ENCODE measurements at places on chromosomes 6 and 20.

DNA sequence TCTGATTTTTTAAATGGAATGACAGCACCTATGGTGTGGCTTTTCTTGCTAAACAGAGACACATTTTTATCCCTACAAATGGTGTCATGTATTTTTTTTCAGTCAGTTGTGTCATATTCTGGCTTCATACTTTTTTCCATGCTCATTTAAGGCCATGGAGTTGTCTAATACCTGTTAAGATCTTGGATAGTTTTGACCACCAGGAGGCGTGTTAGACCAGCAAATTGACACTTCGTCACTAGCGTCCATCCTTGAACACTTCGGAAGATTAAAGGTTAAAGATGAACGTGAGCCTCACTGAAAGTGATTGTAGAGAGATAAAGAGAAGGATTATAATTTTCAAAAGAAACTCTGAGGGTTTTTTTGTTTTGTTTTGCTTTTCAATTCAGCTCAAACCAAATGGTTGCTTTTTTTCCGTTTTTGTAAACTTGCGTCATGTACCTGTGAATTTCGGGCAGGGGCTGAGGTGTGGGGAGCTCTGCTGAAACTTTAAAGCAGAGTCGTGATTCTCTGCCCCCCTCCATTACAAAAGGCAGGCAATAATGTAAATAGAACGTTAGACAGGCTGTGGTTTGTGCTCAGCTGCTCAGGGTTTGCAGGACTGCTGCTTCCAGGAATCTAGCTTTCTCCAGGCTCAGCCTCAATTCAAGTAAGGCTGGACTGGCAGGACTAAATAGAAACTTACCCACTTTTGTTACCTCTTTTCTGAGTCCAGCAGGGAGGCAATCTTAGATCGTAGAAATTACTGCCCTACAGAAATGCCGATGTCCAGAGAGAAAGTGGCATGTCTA lies 245.1 kb downstream of the FOXA2 start:
- no peak for DNase-seq

DNA sequence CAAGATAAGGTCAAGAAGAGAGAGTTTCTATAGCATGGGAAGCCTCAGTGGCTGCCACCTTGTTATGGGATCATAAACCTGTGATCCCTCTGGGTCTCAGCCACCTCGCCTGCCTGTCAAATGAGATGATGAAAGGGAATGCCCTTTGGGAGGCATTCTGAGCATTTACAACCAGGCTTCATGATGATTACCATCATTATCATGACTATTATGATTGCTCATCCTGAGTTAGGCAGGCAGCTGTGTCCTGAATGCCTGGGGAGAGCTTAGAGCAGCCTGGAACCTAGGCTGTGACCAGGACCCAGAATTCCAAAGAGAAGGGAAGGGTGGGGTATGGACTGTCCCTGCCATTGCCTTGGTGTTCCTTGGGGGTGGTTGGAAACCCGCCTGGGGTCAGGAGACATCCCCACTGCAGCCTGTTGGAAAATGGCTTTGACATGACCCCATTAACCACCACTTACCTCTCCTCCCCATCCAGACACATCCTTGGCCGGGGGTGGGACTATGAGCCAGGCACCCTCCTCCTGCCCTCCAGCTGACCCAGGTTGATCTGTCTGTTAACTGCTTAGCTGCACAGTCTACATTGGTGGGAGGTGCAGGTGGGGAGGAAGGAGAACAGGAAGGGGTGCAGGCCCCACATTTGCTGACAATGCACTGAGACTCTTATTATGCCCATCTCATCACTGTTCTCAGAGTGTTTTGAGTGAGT lies 51.9 kb downstream of the LRFN2 start:
- peak; percentile 31 for DNase-seq

- no peak for DNase-seq
Observed at GRCh38 chr6:154347981-154348380, 8.6 kb downstream of the IPCEF1 start.

GRCh38 chr20:56685879-56686278 lies 56.8 kb downstream of the TFAP2C start:
- DNase-seq = no peak

GRCh38 chr6:65399355-65400084 lies 307.5 kb downstream of the EYS start:
- DNase-seq = no peak

DNA sequence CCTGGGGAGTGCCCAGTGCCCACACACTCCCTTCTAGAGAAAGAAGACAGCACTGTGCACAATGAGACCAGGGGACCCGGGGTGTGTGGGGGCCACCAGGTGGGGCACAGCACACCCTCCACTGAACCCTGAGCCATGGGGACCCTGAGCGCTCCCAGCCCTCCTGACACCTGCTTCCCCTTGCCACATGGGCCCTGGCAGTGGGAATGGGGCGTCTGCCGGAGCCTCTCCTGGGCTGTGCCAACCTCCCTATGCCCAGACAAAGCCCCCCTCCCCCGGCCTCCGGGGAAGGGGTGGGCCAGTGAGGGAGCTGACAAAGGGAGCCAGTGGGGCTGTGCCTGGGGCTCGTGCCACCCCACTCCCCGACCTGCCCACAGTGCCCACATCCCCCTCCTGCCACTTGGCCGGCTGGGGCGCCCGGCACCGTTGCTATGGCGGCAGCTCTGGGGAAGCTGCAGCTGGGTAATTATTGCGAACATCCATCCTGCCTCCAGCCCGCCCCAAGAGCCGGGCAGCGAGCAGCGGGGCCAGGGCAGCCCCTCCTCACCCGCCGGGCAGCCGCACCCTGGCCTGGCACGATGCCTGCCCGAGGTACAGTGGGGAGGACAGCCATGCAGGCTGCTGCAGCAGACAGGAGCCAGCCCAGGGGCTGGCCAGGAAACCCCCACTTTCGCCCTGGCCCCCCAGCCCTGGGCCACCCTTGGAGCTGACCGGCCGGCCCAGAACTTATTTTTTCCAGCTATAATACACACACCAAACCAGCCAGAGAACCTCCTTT lies 41.9 kb upstream of the NOL4L start:
- DNase-seq = no peak

GRCh38 chr6:37731888-37732287 lies 34.2 kb upstream of the MDGA1 start:
- peak; percentile 32 for DNase-seq

DNA sequence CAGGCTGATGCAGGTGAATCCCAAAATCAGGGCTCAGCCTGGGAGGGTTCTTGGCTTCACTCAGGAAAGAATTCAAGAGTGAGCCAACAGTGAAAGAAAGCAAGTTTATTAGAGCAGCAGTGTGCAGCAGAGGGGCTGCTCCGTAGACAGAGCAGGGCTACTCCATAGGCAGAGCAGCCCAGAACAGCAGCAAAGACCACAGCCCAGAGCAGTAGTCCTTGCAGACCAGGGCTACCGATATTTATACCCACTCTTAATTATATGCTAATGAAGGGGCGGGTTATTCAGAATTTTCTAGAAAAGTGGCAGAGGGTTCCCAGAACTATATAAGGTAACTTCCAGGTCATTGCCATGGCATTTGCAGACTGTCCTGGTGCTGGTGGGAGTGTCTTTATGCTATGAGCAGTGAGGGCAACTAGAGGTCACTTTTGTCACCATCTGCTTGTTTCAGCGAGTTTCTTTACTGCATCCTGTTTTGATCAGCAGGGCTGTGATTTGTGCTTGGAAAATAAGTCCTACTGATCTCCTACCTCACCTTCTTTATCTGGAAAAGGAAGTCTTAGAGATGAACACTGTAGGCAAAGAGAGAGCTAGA lies 39.8 kb upstream of the PTPN1 start:
- DNase-seq = no peak

- no peak for DNase-seq
Observed at GRCh38 chr20:11090751-11091150, 417.0 kb upstream of the JAG1 start.

DNA sequence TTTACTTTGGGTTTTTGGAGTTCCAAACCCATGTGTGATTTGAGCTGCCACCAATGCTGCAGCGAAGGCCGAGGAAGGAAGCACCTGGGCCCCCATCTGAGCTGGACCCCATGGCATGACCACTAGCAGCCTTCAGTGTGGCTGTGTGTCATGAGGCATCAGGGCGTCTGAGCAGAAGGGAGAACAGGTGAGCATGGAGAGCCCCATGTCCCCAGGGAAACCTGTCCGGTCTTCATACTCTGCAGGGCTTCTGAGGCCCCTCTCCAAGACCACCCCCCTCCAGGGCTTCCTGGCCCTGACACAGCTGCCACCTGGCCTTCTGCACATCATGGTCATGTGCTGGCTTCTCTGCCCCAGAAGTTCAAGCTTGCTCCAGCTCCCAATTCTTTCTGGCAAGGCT lies 169.1 kb upstream of the CST7 start:
- DNase-seq = no peak

- no peak for DNase-seq
Observed at GRCh38 chr6:169629256-169629655, 72.6 kb downstream of the WDR27 start.

DNA sequence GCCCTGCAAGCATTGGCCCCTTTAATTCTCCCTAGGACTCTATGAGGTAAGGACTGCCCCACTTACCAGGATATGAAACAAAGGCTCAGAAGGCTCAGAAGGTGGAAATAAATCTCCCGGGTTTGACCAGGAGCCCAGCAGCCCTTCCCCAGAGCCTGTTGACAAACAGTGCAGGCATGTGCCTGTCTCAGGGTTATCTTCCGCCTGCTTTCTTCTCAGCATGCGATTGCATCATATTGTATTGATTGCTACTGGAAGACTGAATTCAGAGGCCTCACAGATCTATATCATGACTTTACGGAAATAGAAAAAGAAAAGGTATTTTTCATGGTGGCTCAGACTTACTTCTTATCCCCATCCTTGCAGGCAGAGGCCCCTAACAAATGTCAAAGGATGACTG lies 92.7 kb downstream of the PHACTR3 start:
- no peak for DNase-seq

DNA sequence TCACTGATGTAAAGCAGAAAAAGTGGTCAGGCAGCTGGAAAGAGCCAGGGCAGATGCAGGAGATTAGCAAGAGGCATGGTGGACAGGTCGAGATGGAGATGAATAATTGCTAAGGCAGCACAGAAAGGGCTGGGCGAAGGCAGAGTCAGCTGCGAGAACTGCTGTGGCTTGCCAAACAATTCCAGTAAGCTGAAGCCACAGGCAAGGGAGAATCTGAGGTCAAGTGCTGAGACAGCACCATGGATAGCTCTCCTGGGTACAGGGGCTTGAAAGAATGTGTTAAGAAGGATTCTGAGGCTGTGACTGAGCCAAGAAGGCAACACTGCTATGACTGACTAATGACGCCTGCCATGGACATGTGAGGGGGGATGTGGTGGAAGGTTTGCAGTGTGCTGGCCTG lies 220.8 kb upstream of the FOXA2 start:
- DNase-seq = no peak

GRCh38 chr6:3455569-3456394 lies 1.1 kb downstream of the SLC22A23 start:
- peak; percentile 60 for DNase-seq

DNA sequence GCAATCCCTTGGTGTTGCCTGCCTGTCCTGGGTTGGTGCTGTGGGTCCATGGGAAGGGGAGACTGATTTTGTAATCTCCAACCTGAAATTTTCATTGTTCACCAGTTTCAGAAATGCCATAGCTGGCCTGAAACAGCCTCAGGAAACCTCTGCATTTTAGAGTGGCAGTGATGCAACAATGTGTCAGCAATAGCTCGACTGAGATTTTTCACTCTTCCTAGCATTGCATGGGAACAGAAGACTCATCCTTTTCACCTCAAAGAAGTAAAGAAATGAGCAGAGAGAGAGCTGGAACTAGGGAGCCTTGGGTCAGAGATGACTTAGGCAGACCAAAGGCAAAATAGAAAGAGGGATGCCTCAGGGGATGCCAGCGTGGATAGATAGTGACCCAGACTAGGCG lies 23.7 kb upstream of the TMEM14A start:
- no peak for DNase-seq

DNA sequence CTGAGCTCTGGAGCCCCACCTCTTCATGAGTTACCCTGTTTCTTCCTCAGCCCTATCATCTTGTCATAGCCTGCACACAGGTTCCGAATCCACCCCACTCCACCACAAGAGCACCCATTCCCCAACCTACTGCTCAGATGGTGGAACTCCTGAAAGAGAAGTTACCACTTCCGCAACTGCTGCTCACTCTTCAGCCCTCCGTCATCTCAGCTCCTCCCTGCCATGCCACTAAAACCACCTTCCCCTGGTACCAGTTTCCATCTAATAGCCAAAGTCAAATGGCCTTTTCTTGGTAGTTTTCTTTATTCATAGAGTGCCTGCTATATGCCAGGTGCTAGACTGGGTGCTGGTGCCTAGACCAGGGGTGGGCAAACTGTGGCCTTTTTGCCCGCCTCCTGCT lies 3.9 kb downstream of the RAB22A start:
- DNase-seq = no peak

DNA sequence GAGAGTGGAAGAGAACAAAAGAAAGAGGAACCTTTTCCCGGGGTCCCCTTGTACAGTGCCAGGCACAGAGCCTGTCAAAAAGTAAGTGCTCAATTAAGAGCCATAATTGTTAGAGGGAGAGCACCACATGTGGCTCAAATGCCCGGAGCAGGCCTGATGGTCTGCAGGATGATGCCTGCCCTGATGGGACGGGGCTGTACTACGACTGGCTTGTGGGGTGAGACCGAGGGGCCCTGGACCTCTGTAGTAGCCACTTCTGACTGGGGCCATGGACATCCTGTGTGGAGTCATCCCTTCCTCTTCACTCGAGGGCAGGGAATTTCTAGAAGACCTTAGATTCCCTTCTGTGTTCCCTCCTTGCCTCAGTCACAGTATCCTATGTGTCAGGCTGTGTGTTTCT lies 47.9 kb downstream of the KCNK5 start:
- DNase-seq = no peak

DNA sequence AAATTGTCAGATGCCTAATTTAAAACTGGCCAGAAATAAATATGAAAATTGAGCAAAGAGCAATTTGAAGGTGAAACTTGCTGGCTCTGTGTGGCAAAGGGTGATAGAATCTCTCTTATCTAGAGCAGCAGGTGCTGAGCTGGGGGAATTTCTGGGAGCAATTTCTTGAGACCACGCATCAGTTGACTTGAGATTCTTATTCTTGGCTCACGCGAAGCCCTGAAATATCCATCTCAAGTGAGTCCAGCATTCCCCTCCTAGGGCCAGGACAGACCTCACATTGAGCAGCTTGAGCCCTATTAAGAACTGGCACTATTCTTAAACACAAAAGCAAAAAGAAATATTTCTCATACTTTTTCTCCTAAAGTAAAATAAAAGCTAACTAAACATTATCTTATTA lies 66.3 kb downstream of the MAP7 start:
- no peak for DNase-seq

DNA sequence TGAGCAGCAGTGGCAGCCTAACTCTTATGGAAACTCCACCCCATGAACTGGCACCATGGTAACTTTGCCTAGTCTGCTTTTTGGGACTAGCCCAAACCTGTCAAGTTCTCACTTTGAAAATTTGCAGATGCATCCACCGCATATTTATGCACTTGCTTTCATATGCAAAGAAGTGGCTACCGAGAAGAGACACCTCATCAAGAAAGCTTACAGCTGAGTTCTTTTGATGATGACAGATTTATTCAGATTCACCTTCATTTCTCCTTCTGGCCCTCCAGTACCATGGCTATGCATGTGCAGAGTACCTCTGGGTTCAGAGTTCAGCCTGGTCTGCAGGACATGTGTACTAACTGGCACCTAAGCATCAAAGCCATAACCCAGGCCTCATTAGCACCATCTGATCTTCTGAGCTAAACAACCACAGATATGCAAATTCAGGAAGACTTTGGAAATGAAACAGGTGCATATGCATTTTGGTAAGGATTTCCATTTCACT lies 154.3 kb upstream of the TENT5A start:
- DNase-seq = no peak

- DNase-seq = no peak
Observed at GRCh38 chr6:129498541-129498940, 211.4 kb downstream of the ARHGAP18 start.

GRCh38 chr6:43093436-43094289 lies 17.5 kb downstream of the PTK7 start:
- peak; percentile 20 for DNase-seq
